ENCODE measurements at places on chromosomes 6 and 20.
A peak's percentile ranks its signal among the peaks of the same experiment; 100 is the strongest.

- DNase-seq: peak; percentile 36
Measured at GRCh38 chr20:63178889-63179686, 36.8 kb downstream of the YTHDF1 start.

DNA sequence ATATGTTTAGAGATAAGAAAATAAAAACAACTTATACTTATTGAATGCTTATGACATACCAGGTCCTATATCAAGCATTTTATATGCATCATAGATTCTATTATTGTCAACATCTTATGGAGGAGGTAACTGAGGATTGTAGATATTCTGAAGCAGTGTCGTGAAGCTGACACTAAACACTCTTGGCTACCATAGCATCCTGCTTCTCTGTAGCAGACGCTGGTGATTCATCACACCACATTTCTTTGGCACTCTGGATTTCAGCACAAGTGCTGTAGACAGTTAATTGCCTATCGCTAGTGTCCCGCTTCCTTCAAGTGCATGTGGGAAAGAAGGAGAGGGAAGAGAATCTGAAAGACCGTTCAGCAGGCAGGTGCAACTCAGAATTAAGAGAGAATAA is 317.1 kb downstream of the PLCB1 start:
- no peak for DNase-seq

GRCh38 chr6:46242921-46243320 is 72.1 kb upstream of the ENPP5 start:
- DNase-seq: no peak

GRCh38 chr6:17454316-17455005 is 61.1 kb downstream of the CAP2 start:
- no peak for DNase-seq

DNA sequence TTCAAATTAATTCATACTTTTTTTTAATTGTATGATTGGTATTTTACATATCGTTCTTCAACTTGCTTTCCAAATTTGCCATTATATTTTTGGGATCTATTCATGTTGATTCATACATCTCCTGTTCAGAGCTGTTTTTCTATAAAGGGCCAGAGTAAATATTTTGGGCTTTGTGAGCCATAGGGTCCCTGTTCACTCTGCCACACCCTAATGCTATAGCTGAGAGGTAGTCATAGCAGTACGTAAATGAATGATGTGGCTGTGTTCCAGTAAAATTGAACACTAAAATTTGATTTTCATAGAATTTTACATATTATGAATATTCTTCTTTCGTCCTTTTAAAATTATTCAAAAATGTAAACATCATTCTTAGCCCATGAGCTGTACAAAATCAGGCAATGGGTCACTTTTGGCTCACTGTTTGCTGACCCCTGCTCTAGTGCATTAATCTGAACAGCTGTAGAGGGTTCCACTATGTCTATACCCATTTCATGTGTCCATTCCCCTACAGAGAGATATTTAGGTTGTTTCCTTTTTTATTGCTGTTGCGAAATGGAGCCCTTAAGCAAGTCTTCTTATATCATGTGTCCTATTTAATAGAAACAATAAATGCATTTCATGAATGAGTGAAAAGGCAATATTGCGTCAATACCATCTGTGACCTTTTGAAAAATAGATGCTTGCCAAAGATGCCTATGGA is 136.4 kb upstream of the SALL4 start:
- peak; percentile 15 for DNase-seq

- DNase-seq: no peak
Measured at GRCh38 chr6:34574647-34575293, 18.6 kb upstream of the SPDEF start.

Measured in inflammatory macrophage treated with lipopolysaccharide for 4 hours (primary cell).